ENCODE measurements at places on chromosomes 2 and 18.
A peak's percentile ranks its signal among the peaks of the same experiment; 100 is the strongest.

- no peak for DNase-seq
Observed at GRCh38 chr18:13371689-13372418, 153.3 kb downstream of the LDLRAD4 start.

DNA sequence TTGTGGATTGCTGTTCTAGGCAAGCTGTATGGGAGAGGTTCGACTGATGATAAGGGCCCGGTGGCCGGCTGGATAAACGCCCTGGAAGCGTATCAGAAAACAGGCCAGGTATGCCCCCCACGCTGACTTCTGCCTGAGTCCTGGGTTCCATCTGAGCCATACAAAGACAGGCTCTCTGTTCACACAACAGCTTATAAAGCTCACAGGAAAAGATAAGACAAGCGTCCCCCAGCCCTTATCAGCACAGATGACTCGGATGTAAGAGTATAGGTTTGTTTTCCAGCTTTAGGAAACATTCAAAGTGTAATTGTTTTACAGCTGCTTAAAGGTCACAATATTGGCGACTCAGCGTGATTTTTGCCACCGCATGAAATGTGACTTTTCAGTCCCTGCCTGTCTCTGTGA, 12.7 kb downstream of the CNDP2 start:
- DNase-seq = no peak

- no peak for DNase-seq
Observed at GRCh38 chr2:152468899-152469692, 134.1 kb downstream of the FMNL2 start.

GRCh38 chr18:32251466-32251865, 61.6 kb downstream of the MEP1B start:
- no peak for DNase-seq

GRCh38 chr2:64865073-64865830, 123.9 kb upstream of the SLC1A4 start:
- no peak for DNase-seq

- no peak for DNase-seq
Observed at GRCh38 chr2:228705318-228705717, 523.8 kb upstream of the SPHKAP start.

DNA sequence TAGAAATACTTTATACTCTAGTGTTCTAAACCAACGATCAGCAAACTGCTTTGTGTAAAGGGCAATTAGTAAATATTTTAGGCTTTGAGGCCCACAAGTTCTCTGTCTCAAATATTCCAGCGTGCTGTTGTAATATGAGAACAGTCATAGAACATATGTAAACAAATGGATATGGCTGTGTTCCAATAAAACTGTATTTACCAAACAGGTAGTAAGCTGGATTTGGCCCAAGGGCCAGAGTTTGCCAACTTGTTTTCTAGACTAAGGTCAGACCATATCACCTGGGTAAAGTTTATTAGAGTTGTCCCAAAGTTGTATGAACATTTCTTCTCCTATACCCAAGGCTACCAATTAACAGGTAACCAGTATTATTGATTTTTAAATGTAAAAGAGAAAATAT, 303.2 kb upstream of the MC4R start:
- DNase-seq = no peak

DNA sequence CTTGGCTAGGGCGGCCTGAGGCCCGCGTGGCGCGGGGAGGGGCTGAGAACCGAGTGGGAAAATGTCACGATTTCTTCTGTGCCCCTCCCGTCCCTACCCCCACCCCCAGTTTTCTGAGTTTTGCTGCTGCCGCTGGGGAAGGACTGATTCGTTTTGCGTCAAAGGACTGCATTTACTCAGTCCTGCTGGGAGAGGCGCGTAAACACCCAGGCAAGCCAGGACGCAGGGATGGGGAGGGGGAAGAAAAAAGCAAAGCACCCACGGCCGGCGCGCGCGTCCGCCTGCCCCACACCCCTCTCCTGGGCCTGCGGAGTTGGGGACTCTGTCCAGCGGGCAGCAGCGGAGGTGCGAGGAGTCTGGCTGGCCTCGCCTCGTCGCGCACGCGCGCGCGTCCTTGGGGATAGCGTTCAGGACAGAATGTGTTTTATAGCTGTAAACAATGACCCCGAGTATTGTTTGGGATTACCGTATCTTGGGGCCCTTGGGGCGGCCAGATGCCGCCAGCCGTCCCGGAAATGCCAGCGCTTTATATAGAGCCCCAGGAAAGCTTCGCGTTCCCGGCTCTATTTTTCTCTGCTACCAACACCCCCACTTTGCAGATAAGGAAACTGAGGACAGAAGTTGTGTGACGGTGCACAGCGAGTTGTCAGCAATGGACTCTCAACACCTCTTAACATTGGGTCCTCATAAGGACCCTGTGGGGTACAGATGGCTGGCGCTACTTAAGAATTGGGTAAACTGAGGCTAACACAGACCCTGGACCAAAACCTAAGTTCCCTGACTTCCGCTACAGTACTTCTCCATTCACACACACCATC, 1.7 kb upstream of the FOSL2 start:
- DNase-seq = peak; percentile 60

DNA sequence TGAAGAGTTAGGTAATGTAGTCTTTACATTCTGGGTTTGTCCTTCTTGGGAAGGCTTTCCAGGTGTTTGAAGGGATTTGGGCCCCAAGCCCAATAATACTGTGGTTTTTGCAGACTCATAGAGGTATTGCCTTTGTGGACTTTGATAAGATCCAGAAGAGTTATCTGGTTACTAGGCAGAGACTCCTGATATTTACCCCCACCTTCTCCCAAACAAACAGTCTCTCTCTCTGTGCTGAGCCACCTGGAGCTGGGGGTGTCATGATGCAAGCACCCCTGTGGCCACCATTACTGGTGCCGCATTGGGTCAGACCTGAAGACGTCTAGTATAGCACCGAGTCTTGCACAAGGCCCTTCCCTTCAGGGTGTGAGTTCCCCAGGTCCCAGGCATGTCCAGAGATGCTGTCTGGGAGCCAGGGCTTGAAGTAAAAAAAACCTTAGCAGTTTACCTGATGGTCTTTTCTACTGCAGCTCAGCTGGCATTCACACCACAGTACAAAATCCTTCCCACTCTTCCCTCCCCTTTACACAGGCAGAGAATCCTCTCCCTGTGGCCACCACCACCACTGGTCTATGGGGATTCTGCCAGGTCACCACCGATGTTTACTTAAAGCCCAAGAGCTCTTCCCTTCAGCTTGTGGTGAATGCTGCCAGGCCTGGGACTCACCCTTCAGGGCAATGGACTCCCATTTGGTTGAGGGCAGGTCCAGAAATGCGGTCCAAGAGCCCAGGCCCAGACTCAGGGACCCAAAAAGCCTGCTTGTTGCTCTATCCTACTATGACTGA, 22.2 kb upstream of the FAM228A start:
- no peak for DNase-seq

- DNase-seq = no peak
Observed at GRCh38 chr2:24493713-24494112, 2.7 kb downstream of the NCOA1 start.

- no peak for DNase-seq
Observed at GRCh38 chr2:100429726-100430125, 12.3 kb upstream of the CHST10 start.

DNA sequence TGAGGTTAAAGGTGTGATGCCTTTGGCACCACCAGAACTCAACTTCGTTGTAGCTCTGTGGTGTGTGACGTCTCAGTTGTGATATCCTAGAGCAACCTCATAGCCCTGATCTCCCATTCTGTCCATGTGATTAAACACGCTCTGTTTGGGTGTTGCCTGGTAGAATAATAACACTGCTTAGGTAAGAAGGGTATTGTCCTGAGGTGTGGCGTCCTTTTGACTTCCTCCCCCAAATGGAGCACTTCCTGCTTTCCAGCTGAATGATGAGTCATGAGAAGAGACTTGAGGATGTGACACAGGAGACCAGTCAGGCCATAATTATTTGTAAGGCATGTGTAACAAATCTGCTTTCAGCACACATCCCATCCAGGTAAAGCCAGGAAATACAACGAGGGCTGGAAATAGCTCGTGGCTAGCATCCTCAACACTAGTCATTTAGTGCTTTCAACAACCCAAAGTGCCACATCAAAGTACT, 100.7 kb downstream of the RAPGEF4 start:
- DNase-seq = no peak

DNA sequence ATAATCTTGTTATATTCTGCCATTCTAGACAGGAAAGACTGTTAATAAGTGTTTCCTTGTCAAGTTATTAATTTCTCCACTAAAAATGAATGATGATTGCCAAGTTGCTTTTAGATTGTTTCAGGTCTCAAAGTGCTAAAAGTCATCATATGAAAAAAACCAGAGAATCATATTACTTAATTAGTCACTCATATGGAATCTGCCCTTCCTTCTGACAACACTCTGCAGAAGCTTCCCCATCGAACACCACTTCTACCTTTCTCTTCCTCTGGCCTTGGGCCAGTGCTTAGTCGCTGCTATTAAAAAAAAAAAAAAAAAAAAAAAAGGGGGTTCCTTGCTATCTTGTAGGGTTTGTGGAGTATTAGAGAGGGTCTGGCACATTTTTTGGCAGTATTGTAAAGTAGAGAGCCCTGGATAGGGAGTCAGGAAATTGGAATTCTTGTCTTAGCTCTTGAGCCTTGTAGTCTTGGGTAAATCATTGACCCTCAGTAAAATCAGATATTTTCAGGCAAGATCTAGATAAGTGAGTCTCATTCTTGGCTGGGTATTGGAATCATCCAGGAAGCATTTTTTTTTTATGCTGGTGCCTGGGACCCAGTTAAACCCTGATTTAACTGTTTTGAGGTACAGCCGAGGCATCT, 141.7 kb upstream of the CCDC68 start:
- no peak for DNase-seq

DNA sequence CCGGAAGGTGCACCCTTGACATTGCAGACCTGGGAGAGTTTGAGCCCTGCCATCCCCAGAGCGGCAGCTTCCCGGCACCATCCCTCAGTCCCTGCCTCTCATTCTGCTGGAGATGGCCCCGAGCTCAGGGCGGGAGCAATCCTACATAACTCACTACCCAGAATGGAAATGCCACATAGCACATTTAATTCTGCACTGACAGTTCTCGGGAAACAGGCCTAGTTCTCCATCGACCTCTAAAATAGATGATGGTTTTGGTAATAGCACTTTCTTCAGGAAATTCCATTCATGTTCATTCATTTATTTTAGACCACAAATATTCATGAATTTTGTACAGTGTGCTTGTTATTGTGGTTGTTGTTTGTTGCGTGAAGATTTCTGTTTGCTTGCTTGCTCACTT, 92.9 kb upstream of the SLC14A2 start:
- no peak for DNase-seq

DNA sequence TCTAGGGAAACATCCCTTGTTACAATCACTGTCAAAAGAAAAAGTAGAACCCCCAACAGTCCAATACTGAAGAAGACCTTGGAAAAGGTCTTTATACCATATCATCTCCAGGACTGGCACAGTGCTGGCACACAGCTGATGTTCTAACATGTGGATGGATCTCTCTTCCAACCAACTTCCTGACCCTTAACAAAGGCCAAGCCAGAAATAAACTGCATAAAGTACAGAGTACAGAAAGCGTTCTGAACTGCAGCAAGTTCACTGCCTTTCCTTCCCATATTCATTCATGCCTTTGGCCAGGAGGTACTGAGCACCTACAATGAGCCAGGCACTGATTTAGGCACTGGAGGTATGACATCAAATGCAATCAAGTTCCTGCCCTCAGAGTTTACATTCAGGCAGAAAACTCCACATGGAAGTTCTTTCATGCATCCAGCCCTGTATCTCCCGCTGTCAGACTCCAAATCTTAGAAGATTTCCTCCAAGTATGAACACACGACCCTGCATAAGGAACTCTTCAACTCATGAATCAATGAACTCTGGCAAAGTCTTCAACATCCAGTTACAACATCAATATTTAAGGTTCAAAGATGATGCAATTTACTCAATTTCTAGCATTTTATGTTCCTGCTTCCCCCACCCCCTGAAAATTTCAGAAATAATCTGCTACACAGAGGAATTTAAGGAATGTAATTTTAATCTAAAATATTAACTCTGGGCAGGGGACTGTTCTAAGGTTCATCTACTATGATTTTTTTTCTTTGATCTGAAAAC, 33.8 kb downstream of the ACVR1 start:
- no peak for DNase-seq

- no peak for DNase-seq
Observed at GRCh38 chr2:70078384-70078783, 8.9 kb upstream of the PCBP1 start.
